ENCODE measurements at places on chromosomes 12 and 14.

DNA sequence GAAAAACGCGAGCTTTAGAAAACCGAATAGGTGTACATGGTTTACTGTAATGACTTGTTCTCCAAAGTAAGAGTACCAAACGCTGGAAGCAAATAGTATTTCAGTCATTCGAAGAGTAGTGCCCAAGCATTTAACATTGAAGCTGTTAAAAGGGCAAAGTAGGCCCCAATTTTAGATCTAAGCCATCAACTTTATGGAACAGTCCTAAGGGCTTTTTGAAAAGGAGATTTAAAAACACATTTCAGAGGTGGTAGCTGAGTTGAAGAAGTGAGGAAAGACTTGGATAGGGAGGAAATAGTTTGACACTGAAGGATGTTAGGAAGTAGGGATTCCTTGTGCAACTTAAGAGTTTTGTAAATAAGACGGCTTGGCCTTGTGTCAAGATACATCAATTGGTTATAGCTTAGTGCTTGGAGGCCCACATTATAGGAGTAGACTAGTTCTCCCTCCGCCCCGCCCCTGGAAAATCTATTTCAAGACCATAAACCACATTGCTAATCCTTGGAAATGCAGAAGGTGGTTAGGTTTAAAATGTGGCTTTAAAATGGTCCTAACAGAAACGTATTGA is 783 bp upstream of the TUBA1B start:
- no peak for DNase-seq

DNA sequence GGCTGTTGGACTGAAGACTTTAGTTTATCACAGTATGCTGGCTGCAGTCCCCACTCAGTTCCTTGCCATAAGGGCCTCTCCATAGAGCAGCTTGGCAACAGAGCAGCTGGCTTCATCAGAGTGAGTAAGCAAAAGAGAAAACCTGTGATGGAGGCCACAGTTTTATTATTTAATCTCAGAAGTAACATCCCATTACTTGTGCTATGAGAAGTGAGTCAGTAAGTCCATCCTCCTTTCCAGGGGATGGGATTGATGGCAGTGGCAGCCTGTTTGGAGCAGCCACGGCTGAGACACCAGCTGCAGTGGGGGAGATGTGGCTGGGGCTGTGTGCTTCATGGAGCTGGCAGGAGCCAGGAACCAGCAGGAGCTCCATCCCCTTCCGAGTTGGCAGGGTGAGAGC is 138.5 kb upstream of the SRRM4 start:
- DNase-seq = no peak

DNA sequence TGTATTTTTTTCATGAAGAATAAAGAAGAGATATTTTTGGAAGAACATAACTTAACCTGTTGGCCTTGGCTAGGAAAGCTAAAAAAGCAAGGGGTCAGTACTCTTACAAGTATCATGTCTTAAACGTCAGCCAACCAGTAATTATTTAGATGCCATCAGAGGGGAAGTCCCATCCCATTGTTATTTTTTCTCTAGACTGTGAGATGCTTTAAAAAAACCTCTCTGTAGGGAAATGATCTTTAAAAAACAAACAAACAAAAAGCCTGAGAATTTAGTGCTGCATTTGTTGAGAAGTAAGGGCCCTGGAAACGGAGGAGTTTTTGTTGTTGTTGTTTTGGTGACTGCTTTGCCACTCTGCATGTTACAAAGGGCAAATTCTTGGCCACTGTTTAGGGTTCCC is 474.0 kb downstream of the ZFP36L1 start:
- no peak for DNase-seq

GRCh38 chr12:55017416-55017925 is 2.3 kb upstream of the NEUROD4 start:
- no peak for DNase-seq

DNA sequence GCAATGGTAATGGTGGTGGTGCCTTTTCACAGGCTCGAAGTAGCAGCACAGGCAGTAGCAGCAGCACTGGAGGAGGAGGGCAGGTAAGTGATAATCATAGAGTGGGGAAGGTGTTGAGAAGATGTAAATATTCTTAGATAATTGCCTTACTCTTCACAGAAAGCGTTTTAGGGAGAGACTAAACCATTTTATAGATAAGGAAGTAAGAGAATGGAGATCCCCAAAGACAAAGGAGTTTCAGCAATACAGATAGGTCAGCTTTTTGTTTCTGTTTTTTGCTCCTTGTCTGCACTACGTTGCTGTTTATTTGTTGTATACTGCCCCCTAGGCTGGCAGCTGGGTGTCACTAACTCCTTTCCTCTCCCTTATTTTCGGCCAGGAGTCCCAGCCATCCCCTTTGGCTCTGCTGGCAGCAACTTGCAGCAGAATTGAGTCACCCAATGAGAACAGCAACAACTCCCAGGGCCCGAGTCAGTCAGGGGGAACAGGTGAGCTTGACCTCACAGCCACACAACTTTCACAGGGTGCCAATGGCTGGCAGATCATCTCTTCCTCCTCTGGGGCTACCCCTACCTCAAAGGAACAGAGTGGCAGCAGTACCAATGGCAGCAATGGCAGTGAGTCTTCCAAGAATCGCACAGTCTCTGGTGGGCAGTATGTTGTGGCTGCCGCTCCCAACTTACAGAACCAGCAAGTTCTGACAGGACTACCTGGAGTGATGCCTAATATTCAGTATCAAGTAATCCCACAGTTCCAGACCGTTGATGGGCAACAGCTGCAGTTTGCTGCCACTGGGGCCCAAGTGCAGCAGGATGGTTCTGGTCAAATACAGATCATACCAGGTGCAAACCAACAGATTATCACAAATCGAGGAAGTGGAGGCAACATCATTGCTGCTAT is 2.0 kb downstream of the SP1 start:
- peak; percentile 73 for DNase-seq

DNA sequence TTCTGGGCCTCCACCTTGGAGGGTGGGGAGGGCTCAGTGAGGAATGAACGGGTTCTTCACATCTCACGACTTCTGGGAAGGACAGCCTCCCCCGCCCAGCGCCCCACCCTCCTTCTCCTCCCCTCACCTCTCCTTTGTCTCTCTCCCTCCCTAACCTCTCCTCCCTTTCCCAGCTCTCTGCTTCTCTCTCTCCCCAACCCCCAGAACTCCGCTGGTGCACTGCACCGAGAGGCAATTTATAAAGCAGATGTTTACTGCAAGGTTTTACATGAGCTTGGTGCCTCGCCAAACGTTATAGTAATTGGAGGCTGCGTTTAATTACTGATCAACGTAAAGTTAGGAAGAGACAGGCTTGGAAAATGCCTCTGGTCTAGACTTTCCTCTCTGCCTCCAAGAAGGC is 42.9 kb upstream of the FAM222A start:
- no peak for DNase-seq

- DNase-seq = no peak
Measured at GRCh38 chr12:80811957-80812708, 95.4 kb downstream of the MYF5 start.

DNA sequence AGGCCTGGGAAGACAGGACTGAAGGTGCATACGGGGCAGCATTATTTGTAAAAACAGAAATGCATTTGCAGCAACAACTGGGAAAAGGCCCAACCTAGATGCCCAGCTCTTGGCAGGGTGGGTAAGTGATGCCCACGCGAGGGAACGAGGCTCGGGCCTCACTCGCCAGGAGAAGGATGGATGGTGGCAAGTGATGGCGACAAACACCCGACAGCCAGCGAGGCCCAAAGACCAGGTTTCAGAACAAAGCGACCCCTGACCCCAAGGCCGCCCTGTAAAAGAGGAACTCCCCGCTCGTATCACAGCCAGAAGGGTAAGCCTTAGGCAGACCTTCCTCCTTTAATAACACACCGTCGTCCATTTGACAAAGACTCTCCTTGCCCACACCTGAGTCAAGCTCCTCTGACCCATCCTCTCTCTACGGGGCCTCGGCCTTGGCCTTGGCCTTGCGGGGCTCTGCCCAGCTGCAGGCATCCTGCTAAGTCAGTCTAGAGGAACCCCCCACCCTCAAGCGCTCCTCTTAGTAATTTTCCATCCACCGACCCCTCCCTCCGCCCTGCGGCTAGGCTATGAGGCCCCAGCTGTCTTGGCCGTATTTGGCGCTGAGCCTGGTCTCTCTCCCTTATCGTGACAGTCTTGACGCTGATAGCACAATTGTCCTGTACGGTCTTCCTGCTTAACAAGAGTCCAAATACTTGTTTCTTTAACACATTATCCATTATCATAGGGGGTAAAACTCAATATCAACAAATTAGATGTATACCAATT is 80.2 kb downstream of the NCOR2 start:
- DNase-seq = no peak

- DNase-seq = no peak
Measured at GRCh38 chr12:61879229-61879628, 381.0 kb upstream of the USP15 start.
